ENCODE measurements at places on chromosomes 13 and 19.

GRCh38 chr13:111385183-111385857 lies 64.9 kb downstream of the TEX29 start:
- DNase-seq, result no peak

- no peak for DNase-seq
These were observed 1.8 kb upstream of the CTXN1 start for GRCh38 chr19:7927605-7928333.

DNA sequence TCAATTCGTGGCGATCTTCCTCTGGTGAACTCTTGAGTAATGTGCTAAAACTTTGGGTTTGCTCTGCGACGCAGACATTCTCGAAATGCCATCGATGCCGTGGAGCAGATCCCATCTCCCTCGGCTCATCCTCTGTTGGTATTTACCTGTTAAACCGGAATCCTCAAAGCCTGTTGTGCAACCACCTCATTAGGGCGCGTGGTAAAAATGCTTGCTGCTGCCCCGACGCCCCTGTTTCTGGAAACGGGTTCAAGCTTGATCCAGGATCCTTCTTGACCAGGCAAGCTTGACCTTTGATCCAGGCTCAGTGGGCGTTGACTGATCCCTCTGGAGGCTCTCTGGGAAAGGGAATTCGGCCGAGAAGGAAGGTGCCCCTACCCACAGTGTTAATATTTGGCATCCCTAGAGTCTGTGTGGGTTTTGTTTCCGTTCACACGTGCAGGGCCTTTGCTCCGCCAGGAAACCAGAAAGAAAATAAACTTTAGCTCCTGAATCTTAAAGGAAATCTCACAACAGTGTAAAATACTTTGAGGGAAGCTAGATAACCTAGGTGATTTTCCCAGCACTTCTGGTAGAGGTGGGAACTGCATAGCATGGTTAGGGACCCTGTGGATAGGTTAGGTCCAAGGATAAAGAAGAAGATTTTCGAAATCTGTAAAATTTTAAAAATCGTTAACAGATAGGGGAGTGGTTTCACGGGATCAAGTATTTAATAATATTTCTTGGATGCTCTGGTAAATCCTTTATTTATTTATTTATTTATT lies 1.1 kb downstream of the LSM14A start:
- peak; percentile 27 for DNase-seq

DNA sequence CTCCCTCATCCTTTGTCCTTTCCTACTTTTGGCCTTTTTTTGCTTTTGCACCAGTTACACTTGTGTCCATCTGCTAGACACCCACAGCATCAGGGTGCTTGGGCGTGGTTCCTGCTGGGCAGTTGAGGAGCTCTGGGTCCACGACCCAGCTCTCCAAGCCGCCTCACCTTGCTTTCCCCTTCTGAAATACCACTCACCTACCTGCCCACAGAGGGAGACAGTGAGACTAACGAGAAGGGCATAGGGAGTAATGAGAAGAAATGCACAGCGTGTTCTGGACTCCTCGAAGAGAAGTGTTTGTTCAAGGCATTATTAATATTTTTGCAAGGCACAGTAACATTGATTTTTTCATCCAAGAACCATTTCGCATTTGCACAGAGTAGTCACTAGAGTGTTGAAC lies 92.9 kb downstream of the DNAJC15 start:
- no peak for DNase-seq

Measured in T-helper 2 cell (primary cell).